ENCODE measurements at places on chromosomes 3 and 15.
A peak's percentile ranks its signal among the peaks of the same experiment; 100 is the strongest.

DNA sequence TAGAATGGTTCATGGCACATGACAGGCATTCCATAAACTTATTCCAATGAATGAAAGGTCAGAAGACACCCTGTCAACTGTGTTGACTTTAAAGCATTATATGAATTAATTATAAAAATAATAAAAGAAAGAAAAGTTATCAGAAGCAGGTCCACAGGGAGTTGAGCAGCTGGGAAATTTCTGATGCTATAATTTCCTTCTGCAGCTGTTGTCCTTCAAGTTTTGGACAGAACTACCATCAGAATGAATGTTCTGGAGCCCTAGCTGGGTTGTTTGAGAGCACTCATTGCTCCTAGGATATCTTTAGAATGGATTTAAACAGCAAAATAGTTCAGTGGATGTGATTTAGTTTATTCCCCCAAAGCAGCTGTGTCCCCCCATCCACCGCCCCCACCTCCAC lies 232.4 kb upstream of the PROK2 start:
- DNase-seq, result no peak

DNA sequence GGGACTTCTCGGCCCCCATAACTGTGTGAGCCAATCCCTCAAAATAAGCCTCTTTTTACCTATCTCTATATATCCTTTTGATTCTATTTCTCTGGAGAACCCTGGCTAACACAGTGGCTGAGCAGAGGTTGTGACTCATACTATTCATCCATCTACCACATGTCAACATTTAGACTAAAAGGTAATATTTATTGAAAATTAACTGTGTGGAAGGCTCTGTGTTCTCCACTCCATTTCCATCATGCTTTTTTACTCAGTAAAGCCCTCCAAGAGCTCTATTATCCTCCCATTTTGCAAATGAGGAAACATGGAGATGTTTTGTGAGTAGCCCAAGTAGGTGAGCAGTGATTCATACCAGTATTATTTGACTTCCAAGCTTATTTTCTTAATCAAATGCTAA lies 217.9 kb upstream of the DCBLD2 start:
- no peak for DNase-seq

DNA sequence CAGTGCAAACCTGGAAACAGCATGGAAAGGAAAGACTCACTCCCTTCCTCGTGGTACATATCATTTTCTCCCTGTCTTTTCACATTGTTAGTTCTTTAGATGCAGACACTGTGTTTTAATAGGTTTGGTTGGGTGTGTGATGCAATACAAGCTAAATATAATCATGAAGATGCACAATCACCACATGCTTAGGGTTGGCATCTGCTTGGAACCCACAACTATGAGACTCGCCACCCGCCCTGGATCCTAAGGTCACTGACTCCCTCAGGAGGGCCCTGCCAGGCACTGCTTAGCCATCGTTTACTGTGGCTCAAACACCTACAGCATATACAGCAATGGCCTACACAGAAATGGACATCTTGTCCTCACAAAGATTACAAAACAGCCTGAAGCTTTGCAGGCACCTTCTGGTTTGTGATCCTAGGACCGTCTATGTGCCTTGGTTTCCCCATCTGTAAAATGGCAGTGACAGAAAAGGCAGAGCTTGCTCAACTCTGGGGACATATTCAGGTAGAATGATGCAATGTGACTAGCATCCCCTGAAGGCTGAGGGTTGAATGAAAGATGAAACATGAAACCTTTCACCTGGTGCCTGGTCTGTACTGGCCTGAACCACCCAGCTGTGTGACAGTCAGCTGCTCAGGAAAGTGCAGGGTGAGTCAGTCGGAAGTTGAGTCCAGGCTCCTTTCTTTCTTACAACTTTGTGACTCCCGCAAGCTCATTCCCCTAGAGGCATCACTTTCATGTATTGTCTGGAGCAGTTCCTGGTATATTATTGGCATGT lies 123.6 kb upstream of the PFN2 start:
- DNase-seq, result no peak

GRCh38 chr15:90829942-90830440 lies 38.4 kb upstream of the FURIN start:
- DNase-seq, result peak; percentile 62

- no peak for DNase-seq
Observed at GRCh38 chr3:29064085-29064484, 216.8 kb upstream of the RBMS3 start.

- DNase-seq, result no peak
Observed at GRCh38 chr15:98853617-98854420, 153.8 kb downstream of the PGPEP1L start.

GRCh38 chr3:46922426-46922825 lies 44.9 kb downstream of the PTH1R start:
- no peak for DNase-seq

- no peak for DNase-seq
Observed at GRCh38 chr3:5580826-5581225, 393.3 kb downstream of the EDEM1 start.

- no peak for DNase-seq
Observed at GRCh38 chr15:85974348-85974705, 105.3 kb upstream of the AGBL1 start.

DNA sequence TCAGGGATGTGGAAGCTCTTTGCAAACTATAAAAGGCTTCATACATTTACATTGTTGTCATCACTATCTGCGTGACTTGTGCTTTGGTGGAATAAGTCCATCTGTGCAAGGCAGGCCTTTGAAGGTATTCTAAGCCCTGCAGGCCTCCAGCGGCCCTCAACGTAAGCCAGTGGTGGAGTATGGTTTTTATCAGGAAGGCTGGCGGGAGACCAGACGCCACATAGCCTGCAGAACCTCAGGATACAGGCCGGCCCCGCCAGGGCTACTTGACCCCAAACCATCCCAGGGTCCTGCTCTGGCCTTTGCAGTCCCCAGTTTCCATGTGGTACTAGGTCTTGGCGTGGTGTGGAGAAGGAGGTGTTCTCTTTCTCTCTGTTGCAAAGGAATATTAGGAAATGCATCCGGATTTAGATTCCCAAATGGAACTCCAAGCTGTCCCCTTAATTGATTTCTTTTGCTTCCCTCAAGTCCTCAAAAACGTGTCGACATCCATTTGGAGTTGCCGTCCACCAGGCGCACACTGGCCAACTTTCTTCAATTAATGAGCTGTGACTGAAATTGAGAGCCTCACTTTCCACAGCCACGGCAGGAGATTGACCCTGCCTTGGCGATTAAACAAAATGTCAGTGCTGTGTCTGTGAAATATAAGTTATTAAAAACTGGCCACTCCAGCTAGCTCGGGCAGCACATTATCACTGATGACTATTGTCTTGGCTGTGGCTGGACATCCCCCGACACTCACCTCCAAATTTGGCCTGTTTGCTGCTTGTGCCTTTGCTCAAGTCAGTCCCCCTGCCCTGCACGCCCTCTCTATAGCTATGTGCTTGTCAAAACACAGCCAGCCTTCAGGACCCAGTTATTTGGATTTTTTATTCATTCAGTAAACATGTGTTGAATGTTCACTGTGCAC lies 239.8 kb upstream of the TLE3 start:
- no peak for DNase-seq

DNA sequence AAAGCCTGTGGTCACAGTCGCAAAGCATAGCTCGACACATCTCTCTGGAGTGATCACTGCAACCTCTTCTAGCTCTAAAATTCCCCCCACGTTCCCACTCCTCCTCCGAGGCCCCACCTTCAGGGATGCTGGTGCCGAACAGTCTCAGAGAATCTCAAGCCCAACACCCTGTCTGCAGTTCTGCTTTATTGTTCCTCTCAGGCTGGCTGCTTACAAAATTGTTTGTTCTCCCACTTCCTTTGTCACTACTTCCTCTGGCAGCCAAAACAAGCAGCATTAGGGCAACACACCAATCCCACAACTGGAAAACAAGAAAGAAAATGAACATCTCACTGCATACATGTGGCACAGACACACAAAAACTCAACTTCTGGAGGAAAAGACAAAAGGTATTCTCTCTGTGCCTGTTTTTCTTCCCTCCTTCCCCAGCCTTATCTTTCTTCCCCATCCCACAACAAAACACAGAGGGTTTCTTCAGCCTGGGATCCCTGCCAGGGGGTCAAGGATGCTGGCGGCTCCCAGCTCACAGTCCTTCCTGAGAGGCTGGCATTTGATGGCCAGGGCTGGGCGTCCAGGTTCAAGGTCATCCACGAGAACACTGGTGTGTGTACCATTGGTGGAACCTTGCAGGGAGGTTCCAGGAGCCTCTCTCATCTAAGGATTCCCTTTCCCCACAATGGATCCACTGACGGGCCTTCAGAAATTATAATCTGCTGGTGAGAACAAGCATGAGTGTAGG lies 108.4 kb downstream of the TMCO5A start:
- DNase-seq, result peak; percentile 28

- no peak for DNase-seq
Observed at GRCh38 chr3:189122526-189123205, 49.1 kb upstream of the TPRG1 start.

- DNase-seq, result no peak
Observed at GRCh38 chr15:58308742-58309355, 122.9 kb upstream of the LIPC start.

- no peak for DNase-seq
Observed at GRCh38 chr15:31266712-31267111, 59.9 kb upstream of the KLF13 start.

GRCh38 chr3:152508705-152509104 lies 240.0 kb downstream of the MBNL1 start:
- DNase-seq, result no peak

- DNase-seq, result no peak
Observed at GRCh38 chr3:47359323-47359722, 21.5 kb upstream of the PTPN23 start.

- no peak for DNase-seq
Observed at GRCh38 chr3:94069194-94069813, 6.4 kb downstream of the NSUN3 start.

GRCh38 chr3:143525408-143525807 lies 322.9 kb downstream of the SLC9A9 start:
- no peak for DNase-seq

GRCh38 chr3:148646126-148646665 lies 51.5 kb upstream of the AGTR1 start:
- no peak for DNase-seq

DNA sequence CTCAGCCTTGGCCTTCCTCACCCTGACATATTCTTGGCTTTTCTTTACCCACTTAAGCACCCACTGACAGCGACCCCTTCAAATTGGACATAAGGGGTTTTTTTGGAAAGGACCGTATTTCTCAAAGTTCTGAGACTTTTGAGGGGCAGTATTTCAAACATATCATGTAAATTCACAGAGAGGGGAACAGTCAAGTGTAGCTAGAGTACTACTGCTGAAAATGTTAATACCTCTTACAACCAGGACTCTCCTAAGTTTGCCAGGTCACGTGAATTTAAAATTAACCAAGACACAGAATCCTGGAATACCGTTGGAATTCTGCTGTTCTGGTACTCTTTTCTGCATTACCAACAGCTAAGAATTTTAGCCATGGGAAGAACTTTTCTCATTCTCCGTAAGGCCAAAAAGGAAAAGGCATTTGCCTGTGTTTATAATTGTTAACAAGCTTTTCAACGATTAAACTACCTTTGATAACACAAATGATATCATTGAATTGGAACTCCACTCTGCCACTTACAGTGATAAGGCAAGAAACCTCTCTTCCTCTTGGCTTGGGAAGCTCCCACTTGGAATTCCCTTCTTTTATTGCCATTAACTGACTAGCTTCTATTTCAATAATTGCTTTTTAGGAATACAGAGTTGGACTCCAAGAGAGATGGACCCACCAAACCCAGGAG lies 597 bp upstream of the GBE1 start:
- DNase-seq, result peak; percentile 6

DNA sequence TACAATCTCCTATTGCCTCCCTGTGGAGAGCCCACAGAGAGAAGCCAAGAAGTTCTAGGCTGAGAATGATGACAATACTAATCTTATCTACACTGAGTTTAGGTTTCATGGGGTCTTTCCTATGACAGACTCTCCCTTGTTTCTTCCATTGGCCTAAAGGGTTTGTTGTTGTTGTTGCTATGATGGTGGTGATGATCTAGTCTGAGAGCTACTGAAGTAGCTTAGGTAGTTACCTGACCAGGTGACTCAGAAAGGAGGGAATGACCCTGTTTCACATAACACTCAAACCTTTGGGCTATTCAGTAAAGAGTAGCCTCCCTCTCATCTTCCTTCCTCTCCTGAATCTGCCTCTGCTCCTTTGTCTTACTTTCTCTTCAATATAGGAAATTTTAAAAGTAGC lies 170.2 kb downstream of the GMNC start:
- no peak for DNase-seq

- no peak for DNase-seq
Observed at GRCh38 chr3:98692787-98693473, 70.2 kb upstream of the ST3GAL6 start.

GRCh38 chr3:75983111-75983510 lies 197.8 kb upstream of the ZNF717 start:
- DNase-seq, result no peak

DNA sequence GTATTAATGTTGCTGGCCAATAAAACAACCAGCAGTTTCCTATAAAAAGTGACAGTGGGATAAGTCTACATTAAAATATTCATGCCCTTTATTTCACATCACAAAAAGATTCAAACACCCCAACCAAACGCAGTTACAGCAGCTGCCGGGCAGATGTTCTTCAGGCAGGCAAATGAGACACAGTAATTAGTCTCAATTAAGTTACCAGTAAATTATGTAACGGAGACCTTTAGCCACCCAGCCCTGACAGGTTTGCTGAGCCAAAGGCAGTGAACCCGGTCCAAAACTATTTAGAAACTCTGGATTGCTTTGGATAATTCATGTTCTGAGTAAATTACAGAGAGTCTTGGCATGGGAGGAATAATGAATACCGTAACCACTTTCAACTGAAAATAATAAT lies 289.2 kb upstream of the LYSMD4 start:
- no peak for DNase-seq

DNA sequence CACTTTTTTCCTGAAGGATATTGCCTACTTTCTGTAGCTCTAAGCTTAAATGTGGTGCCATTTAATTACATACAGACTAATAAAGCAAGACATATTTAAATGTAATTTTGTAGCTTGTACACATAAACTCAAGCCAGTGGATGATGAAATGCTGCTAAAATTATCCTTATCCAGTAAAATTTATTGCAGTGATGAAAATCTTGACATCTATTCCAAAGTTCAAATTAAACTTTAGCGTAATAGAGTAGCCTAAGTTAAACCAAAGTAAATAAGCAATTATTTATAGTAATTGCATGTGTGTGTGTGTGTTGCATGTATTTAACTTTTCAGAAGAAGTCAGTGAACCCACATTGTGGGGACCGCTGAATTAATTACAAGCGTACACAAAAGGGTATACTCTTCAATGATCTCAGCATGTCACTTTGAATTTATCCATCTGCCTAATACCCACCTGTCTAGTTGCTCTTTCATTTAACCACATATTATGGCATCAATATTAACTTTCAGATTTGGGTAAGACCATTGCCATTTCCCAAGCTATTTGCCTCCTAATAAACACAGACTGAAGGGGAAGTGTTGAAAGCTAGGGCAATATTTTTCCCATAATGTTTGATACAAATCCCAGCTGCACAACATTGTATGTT lies 85.0 kb downstream of the MECOM start:
- no peak for DNase-seq

DNA sequence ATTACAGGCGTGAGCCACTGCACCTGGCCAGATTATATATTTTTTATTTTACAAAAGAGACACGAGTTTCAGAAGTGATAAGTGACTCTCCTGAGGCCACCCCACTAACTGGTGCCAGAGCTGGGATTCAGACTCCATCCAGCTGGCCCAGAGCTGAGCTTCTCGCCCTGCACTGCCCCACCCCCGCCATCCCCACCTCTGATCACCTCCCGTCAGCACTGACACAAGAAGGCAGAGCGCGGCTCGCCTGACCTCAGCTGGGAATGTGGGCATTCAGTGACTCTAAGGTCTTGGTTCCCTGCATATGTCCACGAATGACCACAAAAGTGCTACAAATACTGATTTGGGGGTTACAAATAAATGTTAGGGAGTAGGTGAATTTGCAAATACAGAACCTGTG lies 56.1 kb upstream of the GALNT15 start:
- no peak for DNase-seq
